ENCODE measurements at places on chromosomes 1 and 21.

- DNase-seq: peak; percentile 49
Observed at GRCh38 chr1:237303929-237304328, 261.9 kb downstream of the RYR2 start.

GRCh38 chr1:203340112-203340790, 10.7 kb downstream of the FMOD start:
- peak; percentile 74 for DNase-seq

- DNase-seq: no peak
Observed at GRCh38 chr1:7846656-7847055, 6.2 kb downstream of the UTS2 start.

DNA sequence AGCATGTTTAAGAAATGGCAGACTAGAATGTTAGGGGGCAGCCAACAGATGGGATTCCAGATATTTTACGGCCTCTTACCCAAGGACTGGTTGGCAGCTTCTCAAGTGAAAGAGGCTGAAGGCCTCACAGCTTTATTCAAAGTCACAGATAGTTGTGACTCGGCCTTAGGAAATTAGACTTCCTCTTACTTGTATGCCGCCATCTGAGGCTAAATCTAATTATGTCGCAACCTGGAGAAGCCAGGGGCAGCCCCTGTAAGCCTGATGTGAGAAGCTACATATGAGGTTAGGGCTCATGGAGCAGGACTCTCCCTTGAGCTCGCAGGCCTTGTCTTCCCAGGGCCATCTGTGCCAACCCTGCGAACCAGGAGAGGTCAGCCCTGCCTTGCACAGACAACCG, 352.5 kb downstream of the HHAT start:
- no peak for DNase-seq

DNA sequence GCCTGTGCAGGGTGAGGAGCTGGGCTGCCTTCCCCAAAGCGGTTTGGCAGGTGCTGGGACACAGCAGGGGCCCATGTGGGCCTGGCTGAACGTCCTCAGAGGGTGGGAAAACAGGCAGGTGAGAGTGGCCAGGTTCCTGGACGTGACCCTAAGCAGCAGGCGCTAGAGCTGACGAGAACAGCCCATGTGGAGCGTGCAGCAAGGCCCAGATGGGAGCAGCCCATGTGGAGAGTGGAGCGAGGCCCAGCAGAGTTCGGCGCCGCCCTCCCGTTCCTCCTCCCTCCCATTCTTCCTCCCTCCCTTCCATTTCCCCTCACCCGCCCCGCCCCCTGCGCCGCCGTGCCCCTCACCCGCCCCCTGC, 314.4 kb upstream of the VAMP3 start:
- no peak for DNase-seq

GRCh38 chr21:16773206-16773605, 739.6 kb upstream of the CXADR start:
- no peak for DNase-seq

DNA sequence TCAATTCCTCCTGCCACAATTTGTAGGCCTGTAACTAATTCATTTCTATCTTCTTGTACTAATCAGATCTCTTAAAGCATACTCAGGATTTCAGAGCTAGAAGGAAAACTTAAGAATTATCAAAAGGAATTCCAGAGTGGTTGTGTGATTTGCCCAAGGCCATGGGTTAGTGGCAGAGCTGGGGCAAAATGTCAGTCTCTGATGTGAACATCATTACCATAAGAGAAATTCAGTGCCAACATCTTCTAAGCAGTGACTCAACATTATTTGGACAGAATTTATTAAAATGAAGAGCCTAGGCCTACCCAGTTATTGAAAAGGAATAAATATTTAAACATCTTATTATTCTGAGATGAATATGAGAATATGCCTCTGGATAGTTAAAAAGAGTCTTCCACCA, 14.5 kb downstream of the ST6GALNAC5 start:
- DNase-seq: no peak

DNA sequence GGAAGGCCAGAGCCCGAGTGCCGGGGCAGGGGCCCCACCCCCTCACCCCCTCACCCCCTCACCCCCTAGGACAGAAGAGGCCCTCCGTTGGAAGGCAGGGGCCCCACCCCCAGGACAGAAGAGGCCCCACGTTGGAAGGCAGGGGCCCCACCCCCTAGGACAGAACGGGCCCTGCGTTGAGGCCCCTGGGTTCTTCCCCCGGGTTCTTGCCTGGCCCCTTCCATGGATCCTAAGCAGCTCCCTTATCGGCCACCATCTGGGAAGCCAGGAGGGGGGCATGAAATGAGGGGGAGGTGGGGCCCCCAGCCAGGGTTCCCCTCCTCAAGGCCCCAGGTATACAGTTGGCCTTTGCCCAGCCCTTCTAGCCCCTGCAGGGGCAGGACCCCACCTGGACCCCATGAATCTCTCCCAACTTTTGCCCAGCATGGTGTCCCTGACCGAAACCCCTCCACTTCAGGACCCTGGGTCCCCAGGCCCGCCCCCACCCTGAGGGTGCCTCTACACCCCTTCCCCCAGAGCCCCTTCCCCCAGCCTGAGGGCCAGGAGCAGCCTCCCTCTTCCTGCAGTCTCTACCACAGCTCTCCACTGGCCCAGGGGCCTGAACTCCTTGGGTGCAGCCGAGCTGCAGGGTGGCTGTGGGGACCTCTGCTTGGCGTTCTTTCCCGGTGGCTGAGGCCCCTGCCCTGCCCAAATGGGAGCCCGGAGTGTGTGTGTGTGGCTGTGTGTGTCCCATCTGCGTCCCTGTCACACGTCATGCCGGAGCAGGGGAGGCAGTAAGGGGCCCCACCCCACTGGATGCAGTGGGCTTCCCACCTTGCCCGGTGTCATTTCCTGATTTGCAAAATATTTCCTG, 4.3 kb upstream of the VWA1 start:
- no peak for DNase-seq

DNA sequence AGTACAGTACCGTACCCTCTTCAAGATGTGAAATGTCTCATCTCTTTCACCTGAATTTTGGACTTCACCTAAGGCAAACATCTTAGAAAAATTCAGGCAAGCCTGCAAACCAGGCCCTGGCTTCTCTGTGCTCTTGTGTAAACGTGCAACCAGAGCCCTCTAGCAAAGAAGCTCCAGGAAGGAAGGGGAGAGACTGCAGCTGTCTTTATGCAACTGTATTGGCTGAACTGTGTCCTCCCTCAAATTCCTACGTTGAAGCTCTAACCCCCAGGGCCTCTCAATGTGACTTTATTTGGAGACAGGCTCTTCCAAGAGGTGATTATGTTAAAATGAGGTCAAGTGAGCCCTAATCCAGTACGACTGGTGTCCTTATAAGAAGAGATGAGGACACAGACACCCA, 60.3 kb downstream of the SLC45A1 start:
- no peak for DNase-seq

GRCh38 chr1:33390542-33390941, 40.4 kb downstream of the PHC2 start:
- DNase-seq: no peak

DNA sequence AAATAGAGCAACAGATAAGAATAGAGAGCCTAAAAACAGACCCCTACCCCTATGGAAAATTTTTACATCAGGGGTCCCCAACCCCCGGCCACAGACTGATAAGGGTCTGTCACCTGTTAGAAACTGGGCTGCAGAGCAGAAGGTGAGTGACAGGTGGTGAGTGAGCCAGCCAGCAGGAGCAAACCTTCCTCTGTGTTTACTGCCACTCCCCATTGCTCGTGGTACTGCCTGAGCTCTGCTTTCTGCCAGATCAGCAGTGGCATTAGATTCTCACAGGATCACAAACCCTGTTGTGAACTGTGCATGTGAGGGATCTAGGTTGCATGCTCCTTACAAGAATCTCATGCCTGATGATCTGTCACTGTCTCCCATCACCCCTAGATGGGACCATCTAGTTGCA, 174.1 kb downstream of the FOXD2 start:
- no peak for DNase-seq

- DNase-seq: no peak
Observed at GRCh38 chr1:66954208-66954607, 29.4 kb downstream of the MIER1 start.

DNA sequence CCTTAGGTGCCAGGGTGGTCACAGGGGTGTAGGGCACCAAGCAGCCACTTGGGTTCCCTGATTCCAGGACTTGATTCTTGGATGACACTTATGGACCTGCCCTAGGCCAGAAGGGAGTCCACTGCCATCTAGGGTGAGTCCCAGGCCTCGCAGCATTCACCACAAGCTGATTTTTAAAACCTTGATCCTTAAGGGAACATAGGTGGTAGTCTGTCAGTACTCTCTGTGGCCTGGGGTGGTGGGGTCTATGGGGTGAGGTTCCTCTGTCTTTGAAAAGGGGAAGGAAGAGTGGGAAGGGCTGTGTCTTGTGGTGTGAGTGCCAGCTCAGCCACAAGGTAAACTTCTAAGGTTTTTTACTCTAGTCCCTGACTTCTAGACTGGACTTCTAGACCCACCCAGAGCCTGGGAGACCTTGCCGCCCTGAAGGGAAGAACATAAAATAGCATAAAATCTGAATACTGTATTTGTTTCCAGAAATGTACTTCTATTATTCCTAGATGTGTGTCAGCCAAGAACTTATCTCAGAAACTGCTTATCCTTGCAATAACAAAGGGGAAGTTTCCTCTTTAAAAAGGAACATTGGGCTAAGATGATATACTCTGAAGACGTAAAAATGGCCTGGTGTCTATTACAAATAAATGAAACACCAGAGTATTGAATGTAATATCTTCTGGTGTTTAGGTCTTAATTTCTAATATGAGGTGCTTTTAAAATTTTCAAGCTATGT, 757.3 kb downstream of the LTN1 start:
- DNase-seq: no peak

DNA sequence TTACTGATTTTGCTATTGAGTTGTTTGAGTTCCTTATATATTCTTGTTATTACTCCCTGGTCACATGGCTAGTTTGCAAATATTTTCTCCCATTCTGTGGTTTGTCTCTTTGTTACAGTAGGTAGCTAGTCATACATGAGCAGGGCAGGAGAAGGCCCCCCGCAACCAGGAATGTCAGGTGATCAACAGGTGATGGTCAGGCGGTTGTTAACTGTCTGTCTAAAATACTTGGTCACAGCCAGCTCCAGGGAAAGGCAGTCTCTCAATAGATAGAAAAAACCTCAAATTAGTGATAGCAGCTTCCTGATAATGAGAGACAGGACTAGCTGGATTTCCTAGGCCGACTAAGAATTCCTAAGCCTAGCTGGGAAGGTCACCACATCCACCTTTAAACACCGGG, 217.9 kb downstream of the RHOU start:
- no peak for DNase-seq

DNA sequence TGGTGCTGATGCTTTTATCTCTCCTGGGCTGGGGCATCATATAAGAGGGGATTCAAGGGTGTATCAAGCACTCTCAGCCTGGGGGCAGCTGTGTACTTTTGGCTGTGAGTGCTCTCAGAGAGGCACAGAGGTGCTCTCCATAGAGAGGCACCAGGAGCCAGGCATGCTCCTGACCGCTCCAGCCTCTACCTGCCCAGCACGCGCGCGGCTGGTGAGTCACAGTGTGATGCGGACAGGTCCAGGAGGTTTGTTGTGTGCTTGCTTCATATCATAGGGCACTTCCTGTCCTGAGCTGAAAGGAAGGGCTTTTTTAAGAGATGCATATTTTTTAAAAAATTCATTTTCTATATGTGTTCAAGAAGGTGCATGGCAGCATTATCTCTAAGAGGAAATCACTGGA, 93.6 kb upstream of the BCAR3 start:
- no peak for DNase-seq

- no peak for DNase-seq
Observed at GRCh38 chr1:90809093-90809492, 92.0 kb upstream of the BARHL2 start.

GRCh38 chr1:195591917-195592672, 1016.1 kb downstream of the KCNT2 start:
- DNase-seq: no peak

DNA sequence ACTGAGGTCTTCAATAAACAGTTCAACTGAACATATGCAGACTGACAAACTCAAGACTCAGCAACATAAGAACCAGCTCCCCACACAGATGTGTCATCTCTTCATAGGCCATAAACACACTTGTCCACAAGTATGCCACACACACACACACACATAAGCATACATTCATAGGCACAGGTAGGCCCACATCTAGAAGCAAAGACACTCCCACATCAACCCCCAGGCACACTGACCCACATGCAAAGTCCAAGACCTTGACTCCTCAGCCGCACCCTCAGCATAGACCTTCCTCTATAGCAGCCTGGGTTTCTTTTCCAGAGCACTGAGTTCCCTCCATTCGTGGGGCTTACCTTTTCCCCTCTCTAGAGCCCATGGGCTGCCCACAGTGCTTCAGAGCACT, 1.4 kb downstream of the LAD1 start:
- DNase-seq: no peak
